ENCODE measurements at places on chromosomes 6 and 20.

DNA sequence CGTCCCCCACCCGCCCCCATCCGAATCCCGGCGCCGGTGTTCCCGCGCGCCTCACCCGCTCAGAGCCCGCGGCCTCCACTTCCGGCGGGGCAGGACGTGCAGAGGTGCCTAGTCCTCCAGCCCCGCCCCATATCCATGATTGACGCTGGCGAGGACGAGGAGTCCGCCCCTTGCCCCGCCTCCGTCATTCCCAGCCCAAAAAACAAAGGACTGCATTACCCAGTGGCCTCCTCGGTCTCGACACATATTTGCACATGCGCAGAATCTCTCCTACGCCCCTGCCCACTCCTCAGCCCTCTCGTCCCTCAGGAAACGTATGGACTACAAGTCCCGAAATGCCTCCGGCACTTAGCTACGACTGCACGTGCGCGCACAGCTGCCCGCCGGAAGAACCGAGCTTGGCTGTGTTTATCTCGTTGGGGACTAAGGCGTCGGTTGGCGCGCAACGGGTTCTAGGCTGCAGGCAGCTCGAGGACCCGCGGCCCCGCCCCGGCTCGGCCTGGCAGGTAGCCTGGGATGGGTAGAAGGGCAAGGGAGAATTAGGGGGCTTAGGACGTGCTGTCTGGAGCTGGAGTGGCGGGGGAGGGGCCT, at the start of the genes KLHDC3 and MEA1:
TSS of gene KLHDC3 (plus strand) at position 407 of the 591 bp plus-strand sequence. CDS start 2,944 bp downstream, outside the sequence.
TSS of gene MEA1 (minus strand) at position 104 of the 591 bp plus-strand sequence. CDS start 133 bp downstream, outside the sequence.
- peak; percentile 96 for DNase-seq

DNA sequence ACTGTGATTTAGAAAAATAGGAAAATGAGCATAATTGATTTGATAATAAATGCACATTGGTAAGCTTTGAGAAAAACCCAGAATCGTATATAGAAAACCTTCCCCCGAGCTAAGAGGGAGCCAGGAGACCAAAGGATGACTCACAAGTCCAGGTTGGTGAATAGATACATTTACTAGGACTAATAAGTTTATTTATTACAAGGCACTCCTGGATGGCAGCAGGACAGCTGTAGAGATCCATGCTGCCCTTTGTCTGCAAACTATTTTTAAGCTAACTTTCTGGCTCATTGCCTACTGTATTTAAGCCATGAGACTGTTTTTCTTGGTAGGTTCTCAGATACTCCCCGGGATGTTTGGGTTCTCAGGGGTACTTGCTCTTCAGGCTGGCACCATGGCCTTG, 13.4 kb downstream of the CASP8AP2 start:
- DNase-seq: no peak

- DNase-seq: no peak
These were observed 33.4 kb upstream of the RNF217 start for GRCh38 chr6:124928851-124929250.

DNA sequence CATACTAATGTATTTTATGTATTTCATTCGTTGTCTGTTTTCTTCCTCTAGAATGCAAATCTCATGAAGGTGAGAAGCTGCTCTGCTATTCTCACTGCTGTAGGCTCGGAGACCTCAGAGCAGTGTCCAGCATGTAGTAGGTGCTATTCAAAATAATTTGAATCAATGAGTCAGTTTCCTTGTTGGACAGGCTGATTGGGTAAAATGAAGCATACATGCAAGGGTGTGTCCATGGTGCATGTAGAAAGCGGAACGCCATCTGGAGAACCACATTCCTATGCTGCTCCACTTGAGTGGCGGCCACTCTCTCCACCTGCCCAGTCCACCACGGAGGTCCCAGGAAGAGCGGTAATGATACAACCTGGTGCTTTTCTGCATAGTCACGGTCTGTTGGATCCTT, 412.1 kb downstream of the QKI start:
- DNase-seq: no peak

DNA sequence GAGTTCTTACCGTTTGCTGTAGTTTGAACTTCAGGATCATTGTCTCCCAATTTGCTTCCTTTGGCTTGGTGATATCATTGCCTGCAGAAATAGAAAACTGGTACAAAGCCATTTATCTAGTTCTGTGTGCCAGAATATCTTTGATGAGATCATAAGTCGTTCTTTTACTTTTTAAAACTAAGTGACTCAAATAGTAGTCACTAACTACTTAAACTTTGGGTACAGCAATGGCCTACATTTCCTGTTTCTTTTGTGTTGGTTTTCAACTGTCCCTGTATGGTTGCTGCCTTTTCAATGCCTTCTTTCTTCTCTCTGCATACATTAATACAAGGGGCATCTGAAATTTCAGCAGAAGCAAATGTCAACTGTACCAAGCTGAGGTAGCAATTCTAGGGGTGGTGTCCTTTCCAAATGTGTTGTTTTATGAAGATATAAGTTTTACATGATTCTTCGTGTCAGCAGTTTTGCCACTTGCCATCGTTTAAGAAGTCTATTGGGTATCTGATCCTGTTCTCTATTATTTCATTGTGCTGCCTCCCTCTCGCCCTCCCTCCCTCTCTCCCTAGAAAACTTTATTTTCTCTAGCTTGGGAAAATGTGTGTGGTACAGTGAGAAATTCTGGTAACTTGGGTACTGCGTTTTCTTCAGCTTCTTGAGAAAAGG, 238.5 kb downstream of the FARS2 start:
- no peak for DNase-seq

GRCh38 chr20:21126581-21126870, 644 bp downstream of the KIZ start:
- no peak for DNase-seq

DNA sequence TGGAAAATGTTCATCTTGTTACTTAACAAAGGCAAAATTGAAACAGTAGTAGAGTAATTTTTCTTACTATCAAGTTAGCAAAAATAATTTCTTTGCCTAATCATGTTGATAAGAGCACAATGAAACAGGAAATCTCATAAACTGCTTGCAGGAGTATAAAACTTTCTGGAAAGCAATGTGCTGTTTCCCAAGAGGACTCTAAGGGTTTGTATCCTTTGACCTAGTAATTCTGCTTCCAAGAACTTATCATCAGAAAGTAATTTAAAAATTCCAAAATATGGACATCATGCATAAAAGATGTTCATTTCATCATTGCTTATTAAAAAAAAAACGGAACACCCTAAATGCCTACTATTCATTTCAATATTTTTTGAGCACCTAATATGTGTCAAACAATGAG, 46.1 kb upstream of the TNFAIP3 start:
- DNase-seq: no peak

Data from esophagus squamous epithelium (tissue), 5 donors.